Stimulated activated CD8-positive, alpha-beta memory T cell treated with anti-CD3 and anti-CD28 coated beads, Interleukin-15, amount 100 ng/mL, for 1 hour (primary cell): ENCODE measurements at places on chromosomes 13 and 19.

GRCh38 chr19:53877361-53877766 lies 4.6 kb upstream of the PRKCG start:
- no peak for DNase-seq

DNA sequence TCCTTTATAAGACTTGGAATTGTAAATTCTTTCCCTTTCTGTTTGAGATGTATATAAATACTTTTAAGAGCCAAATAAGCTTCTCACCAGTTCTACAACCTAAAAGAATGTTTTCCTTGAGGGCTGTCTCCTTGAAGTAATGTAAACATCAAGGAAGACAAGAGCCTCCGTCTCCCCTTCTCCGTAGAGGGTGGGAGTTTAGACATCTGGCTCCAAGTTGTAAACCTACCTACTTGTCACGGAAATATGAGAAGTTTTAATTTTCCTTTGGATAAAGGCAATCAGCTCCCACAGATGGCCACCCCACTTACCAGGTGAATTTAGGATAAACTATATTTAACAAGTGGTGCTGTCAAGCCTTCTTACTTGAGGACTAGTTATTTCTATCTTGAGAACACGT lies 237.9 kb downstream of the NALCN start:
- no peak for DNase-seq

DNA sequence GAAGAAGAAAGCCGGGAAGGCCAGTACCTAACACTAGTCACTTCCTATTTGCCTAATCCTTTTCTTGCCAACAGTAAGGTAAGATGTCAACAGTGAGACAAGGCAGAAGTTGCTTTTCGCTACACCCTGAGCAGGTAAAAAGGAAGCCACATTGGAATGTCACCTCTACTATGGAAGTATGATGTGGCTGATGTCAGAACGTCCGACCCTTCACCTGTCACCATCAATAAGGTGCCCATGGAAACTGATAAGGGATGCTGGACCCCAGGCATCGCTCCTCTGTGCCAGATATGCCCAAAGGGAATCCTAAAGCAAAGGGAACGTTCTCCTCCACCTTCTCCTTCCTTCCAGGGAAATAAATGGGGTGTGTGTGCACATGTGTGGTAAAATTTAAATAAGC lies 34.3 kb downstream of the COL4A1 start:
- no peak for DNase-seq

DNA sequence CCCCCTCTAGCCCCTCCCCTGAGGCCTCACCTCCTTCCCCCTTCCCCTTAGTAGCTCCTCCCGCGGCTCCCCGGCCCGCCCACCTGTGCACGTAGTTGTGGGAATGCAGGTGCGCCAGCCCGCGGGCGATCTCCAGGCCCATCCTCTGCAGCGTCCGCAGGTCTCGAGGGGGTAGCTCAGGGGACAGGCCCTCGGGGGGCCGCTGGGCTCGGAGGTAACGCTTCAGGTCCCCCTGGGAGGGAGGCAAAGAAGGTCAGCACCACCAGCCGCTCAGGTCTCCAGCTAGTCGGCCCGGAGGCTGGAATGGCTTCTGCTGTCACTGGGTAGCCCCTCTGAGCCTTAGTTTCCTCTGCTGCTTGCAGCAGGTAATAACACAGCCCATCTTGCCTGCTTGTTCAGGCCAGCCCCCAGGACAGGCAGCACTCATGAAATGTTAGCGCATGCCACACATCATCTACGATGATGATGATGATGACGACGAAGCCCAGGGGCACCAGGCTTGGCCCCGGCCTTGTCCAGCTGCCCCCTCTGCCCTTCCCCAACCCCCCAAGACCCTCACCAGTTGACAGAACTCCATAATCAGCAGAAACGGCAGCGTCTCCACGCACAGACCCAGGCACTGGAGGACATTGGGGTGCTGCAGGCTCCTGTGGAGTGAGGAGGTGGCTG lies 9.2 kb downstream of the LMTK3 start:
- no peak for DNase-seq

- DNase-seq, result no peak
These were observed 12.0 kb downstream of the BCAM start for GRCh38 chr19:44820648-44821609.

GRCh38 chr13:52104624-52105023 lies 24.2 kb downstream of the NEK5 start:
- DNase-seq, result no peak

DNA sequence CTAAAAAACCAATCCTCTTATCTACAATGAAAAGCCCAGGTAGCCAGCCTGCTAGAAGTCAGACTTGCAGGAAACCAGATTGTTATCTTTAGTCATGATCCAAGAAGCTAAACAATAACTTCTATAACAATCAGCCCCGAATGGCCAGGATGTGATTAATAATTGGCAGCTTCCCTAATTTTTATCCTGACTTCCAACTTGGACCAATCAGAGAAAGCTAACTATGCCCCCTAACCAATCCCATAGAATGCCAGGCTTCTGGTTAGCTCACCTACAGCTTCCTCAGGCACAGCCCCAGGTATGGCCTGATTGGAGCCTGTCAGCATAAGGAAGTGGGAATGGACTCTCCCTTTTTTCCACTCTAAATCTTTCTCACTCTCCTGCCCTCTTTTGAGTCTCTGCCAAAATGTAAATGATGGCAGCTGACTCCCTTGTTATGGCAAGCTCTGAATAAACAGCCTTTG lies 394.9 kb downstream of the DLEU7 start:
- DNase-seq, result no peak

DNA sequence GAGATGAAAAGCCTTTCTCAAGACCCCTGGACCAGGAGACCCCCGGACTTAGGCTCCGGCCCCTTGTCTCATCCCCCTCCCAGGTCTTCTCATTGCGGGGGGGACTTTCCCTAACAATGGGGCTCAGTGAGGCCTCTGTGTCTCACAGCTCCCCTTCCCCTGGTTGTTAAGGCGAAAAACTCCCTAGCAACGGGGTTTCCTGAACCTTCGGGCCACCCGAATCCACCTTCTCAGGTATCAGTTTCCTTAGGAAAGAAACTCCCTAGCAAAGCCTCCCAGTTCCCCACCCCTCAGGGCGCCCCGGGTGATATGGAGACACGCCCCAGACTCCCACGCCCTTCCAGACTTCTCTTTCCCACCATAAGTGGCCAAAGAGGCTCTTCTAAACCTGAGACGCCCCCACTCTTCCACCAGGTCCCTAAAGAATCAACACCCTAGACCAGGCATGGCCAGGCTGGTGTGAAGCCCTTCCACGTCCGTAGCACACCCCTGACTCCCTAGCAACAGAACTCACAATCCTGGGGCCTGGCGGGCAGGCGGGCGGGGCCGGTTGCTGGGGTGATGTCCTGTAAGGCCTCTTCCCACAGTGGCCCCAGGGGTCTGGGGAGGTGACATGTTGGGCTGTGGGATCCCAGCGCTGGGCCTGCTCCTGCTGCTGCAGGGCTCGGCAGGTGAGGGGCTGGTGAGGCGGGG lies at the start of gene TMEM190:
TSS of gene TMEM190 (plus strand) at position 586 of the 693 bp plus-strand sequence. CDS start at position 614, 28 bp downstream.
- DNase-seq, result no peak
